ENCODE measurements at places on chromosomes 7 and 10. TPM values are rescaled to one million over a fixed set of nuclear protein-coding genes. Genes with fewer than 3 reads are reported as not detected.

CH25H gene
- total RNA-seq = 0.56 TPM

SLC26A3 gene
- not detected for total RNA-seq

OPALIN gene
- total RNA-seq = not detected

DNA sequence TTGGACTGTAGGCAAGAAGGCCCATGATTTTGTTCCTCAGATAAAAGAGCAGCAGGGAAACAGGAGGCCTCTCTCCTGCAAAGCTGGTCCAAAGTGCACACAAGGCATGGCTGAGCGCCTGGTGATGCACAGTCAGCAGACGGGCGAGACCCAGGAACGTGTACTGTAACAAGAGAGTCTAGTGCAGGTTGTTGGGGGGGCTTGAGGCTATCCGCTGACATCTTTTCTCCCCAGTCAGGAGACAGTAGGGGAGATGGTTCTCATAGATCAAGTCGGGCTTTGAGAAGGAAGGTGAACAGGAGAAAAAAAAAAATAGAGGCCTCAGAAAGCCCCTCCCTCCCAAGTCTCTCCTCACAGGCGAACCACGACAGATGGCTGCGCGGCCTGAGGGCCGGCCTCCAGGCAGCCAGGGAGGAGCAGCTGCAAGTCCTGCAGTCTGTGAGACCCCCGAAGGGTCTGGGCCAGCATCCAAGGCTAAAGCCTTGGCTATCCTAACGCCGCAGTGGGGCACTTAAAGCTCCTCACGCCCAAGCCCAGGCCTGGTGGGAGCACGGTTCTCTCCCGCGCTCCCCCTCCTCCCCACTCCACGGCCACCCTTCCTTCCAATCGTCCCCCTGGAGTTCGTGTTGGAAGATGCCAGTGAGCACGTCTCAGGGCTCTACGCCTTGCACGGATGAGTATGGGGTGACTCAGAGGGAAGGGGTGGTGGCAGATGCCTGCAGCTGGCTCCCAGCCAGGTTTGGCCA is 68.3 kb downstream of the PRKAG2 start:
- DNase-seq = peak; percentile 29

DNA sequence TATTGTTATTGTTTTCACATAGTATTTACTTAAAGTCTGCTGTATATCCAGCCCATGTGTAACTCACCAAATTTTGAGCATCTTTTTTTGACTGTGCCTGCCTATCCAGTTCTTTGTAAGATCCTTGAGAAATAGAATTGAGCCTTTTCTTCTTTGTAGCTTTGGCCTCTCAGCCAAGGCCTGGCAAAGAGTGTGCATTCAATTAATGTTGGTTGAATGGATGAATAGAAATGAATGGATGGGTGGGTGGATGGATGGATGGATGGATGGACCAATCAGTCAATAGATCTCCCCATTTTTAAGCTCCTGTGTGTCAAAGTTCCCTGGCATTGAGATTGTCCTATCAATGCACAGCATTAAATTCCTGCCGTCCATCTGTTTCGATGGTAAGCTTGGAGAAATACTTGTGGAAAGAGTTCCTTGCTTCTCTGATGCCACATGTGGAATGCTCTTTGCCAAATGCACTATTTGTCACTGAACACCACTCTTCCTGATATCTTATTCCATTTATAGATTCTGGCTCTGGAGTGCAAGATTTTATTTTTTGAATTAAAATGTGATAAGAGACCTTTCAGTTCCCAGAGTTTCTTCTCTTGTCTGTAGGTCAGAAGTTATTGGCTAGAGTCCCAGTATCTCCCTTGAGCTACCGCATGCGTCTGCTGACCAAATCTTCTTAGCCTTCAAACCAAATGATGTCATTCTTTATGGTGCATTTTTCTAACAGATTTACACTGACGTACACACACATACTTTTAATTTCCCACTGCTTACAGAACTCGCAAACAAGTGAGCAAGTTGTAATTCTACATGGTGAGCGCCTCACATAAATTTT is 20.7 kb upstream of the ADRB1 start:
- no peak for DNase-seq

GRCh38 chr7:22997871-22998518 is 15.9 kb downstream of the HYCC1 start:
- no peak for DNase-seq

- DNase-seq = peak; percentile 22
These were observed 471 bp downstream of the MGMT start for GRCh38 chr10:129467359-129468064.

DNA sequence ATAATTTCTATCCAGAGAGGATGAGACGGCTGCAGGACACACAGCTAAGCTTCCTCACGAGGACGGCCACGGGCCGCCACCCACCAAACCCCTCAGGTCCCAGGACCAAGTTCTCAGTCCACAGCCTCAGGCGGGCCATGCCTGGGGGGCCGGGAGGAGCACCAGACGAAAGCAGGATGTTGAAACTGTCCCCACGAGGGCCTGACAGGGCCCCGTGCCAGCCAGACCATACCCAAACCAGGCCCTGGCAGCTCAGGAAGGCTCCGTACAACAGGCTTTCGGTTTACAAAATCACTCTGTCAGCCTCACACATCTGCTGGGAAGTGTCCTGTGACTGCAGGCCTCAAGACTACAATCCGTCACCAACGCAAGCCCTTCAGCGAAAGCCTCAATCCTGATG is 14.5 kb downstream of the TUBGCP2 start:
- no peak for DNase-seq

- DNase-seq = peak; percentile 48
These were observed 506 bp downstream of the CTTNBP2 start for GRCh38 chr7:117872561-117873309.

GRCh38 chr7:38630720-38631673 is at the start of gene AMPH:
TSS of gene AMPH (minus strand) at chr7:38631373. CDS start at chr7:38631351, 22 bp downstream.
- DNase-seq = peak; percentile 69

GRCh38 chr10:35387768-35388167 is 51.5 kb downstream of the CCNY start:
- DNase-seq = no peak
